SW480 (cell line): ENCODE measurements at places on chromosomes 1 and 21.

GRCh38 chr1:225852413-225853124, 29.6 kb downstream of the TMEM63A start:
- no peak for DNase-seq

- DNase-seq: no peak
Measured at GRCh38 chr1:33420870-33421775, 9.8 kb downstream of the PHC2 start.

- DNase-seq: no peak
Measured at GRCh38 chr1:241045659-241046058, 311.3 kb downstream of the RGS7 start.

GRCh38 chr1:193285641-193286040, 99.2 kb upstream of the B3GALT2 start:
- DNase-seq: no peak

DNA sequence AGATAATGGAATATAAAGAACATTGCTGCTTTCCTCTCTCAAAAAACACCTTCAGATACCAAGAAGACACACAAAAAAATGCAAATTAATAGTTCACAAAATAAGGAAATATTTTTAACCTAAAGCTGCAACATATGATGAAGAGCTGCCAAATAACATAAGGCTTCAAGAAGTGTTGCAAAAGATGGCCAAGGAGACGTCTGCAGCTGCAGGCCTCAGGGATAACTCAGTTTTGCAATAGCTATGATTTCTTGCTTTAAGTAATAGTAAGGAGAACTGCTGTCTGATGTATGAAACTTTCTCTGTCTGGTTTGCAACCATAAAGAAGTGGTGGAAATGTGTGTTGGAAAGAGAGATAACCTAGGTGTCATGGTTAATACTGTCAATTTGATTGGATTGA, 1237.5 kb downstream of the MRPL39 start:
- no peak for DNase-seq

DNA sequence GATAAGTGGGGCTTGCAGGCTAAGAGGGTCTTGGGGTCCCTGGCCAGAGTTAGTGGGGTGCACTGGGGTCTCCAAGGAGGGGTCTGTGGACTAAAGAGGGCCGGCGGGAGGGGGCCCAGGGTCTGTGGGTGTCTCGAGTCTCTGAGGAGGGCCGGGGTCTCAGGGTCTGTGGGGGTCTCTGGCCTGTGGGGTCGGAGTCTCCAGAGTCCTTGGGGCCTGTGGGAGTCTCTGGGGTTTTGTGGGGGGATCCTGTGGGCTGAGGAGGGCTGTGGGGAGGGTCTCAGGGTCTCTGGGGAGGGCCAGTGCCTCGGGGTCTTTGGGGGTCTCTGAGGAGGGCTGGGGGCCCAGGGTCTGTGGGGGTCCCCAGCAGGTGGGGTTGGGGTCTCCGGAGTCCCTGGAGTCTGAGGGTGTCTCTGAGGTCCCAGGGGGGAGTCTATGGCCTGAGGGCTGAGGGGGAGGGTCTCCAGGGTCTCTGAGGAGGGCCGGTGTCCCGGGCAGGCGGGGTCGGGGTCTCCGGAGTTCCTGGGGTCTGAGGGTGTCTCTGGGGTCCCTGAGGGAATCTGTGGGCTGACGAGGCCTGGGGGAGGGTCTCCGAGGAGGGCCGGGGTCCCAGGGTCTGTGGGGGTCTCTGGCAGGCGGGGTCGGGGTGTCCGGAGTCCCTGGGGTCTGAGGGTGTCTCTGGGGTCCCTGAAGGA, 628 bp upstream of the PLEKHM2 start:
- DNase-seq: no peak

- DNase-seq: no peak
Measured at GRCh38 chr1:175136246-175136645, 56.3 kb downstream of the KIAA0040 start.

GRCh38 chr1:47991673-47992072, 5.5 kb downstream of the TRABD2B start:
- no peak for DNase-seq

DNA sequence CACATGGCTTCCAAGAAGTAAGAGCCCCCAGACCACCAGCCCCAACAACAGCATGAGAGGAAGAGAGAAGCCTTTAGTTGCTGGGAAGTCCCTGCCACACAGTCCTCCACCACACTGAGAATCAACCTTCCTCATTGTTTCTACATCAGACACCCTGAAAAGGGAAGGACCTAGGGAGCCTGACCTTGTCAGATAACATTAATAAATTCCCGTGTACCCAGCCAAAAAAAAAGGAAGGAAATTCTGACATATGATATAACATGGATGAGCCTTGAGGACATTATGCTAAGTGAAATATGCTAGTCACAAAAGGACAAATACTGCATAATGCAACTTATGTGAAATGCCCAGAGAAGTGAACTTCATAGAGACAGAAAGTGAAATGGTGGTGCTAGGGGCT, 65.6 kb upstream of the ARHGAP29 start:
- DNase-seq: no peak

- no peak for DNase-seq
Measured at GRCh38 chr1:111958851-111959250, 30.6 kb downstream of the KCND3 start.

DNA sequence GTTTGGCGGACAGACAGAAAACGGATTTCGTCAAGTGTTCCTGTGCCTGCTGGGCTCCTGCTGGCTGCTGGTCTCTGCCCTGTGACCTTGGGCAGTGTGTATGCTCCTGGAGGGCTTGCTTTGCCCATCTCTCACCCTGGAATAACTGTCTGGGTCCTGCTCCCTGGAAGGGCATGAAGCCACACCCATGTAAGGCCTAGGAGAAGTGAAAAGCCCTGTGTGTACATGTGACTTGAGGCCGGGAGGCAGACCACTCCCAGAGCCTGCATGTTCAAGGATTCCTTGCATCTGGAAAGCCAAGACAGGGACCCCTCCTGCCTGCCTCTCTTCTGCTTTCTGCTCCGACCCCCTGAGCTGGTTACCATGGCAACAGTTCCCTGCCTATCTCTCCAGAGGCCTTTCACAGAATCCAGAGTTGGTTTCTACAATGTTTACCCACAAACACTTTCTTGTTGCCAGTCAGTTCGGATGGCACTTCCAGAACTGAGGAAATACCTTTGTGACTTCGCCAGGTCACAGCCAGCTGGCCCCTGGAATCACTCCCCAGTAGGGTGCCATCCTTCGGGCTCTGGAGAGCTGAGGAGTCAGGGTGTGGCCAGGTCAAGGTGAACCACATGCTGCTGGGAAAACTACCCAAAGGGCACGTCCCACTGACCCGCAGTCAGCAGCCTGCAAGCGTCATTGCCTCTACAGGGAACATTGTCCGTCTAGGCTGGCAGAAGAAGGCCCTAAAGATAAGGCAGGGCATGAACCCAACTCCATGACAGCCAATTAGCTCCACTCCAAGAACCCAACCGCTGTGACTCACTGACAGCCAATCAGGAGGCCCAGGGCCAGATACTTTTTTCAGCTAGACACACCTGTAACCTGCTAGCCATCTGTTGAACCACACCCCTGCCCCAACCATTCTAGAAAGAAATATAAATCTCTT, 14.7 kb upstream of the GPR37L1 start:
- peak; percentile 84 for DNase-seq

GRCh38 chr1:147099192-147099591, 73.1 kb downstream of the PRKAB2 start:
- no peak for DNase-seq

- DNase-seq: no peak
Measured at GRCh38 chr1:3827813-3828307, 29.2 kb downstream of the CEP104 start.

DNA sequence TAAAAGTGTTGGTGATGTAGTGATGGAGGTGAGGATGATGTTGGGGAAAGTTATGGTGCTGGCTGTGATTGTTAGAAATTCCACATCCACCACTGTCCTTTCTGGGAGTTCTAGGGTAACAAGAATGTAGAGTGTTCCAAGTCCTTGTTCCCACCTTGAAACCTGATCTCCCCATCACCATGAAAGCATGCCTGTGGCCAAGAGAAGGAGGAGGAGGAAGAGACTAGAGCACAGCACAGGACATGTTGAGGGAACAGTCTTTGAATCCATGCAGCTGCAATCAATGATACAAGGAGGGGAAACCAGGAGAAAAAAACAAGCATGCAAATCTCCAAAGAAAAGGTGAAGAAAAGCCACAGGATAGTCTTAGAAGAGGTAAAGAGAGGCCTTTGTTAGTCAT, 45.9 kb upstream of the ARTN start:
- DNase-seq: peak; percentile 77

DNA sequence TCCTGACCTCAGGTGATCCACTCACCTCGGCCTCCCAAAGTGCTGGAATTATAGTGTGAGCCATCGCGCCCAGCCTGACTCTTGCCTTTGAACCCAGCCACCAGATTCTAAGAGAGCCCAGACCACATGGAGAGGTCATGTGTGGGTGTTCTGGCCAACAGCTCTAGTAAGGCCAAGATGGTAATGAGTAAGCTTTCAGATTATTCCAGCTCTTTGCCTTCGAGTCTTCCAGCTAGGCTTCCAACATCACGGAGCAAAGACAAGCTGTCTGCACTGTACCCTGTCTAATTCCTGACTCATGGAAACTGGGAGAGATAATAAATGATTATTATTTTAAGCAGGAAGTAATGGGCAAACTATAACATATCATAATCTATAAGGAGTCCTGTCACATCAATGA, 14.8 kb upstream of the ZFP69B start:
- DNase-seq: no peak

DNA sequence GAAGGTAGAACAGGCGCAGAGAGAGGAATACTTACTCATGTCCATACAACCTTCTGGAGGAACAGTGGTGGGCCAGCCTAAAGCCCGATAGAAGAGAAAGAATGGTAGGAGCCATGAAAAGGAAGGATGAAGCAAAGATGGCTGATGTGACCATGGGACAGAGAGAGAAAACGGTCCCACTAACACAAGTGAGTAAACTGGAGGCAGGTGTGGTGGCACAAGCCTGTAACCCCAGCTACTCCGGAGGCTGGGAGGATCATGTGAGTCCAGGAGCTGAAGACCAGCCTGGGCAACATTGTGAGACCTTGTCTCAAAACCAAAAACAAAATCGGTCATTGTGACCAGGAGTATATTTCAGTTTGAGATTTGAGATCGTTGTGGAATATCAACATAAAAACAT, 49.4 kb downstream of the C1orf198 start:
- no peak for DNase-seq

- peak; percentile 82 for DNase-seq
Measured at GRCh38 chr1:21334214-21335087, 44.2 kb upstream of the ECE1 start.

- no peak for DNase-seq
Measured at GRCh38 chr21:37915941-37916309, 332 bp downstream of the KCNJ6 start.

GRCh38 chr1:43250351-43250761, 19.4 kb upstream of the TMEM125 start:
- no peak for DNase-seq
